RPMI7951 (cell line): ENCODE measurements at places on chromosomes 4 and X. TPM values are rescaled to one million over a fixed set of nuclear protein-coding genes. Genes with fewer than 3 reads are reported as not detected.

Gene REPS2
- 1.1 and 1.2 TPM in 2 replicates for total RNA-seq

Gene IQCM
- not detected in 2 replicates for total RNA-seq

Gene MAGEA12
- 91.4 and 93.6 TPM in 2 replicates for total RNA-seq

Gene RGN
- 0.10 TPM in 1 of 2 replicates, not detected in the other for total RNA-seq

Gene STARD8
- total RNA-seq: 10.2 and 11.6 TPM in 2 replicates

Gene CABS1
- total RNA-seq: not detected in 2 replicates

DNA sequence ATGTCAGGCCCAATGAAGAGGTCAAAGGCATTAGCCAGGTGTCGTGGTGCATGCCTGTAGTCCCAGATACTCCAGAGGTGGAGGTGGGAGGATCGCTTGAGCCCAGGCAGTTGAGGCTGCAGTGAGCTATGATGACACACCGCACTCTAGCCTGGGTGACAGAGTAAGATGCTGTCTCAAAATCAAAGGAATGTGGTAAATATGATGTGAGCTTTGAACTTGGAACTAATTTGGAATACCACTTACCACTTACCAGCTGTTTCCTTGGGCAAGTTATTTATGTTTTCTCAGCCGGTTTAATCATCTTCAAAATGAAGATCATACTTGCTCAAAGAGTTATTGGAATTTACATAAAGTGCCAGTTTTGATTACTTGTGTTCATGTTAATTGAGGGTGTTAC, 23.8 kb upstream of the SEPSECS start:
- DNase-seq: peak; percentile 5

GRCh38 chrX:69289046-69289792, 124.0 kb upstream of the PJA1 start:
- no peak for DNase-seq

DNA sequence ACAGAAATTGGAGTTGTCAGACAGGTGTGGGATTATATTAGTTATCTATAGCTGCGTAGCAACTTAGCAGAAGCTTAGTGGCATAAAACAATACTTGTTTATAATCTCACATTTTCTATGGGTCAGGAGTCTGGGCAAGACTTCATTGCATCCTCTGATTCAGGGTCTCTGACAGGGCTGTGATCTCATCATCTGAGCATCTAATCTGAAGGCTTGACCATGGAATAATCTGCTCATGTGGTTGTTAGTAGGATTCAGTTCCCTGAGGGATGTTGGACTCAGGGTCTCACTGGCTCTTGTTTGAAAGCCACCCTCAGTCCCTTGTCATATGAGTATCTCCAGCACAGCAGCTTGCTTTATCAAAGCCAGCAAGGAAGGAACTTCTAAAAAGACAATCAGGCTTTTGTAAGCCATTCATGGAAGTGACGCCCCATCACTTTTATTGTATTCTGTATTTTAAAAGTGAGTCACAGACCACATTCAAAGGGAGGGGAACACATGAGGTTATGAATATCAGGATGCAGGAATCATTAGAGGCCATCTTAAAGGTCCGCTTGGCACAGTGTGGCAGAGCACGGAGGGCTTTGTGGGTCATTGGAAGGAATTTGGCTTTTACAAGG, 37.2 kb upstream of the FAM9B start:
- peak; percentile 72 for DNase-seq

DNA sequence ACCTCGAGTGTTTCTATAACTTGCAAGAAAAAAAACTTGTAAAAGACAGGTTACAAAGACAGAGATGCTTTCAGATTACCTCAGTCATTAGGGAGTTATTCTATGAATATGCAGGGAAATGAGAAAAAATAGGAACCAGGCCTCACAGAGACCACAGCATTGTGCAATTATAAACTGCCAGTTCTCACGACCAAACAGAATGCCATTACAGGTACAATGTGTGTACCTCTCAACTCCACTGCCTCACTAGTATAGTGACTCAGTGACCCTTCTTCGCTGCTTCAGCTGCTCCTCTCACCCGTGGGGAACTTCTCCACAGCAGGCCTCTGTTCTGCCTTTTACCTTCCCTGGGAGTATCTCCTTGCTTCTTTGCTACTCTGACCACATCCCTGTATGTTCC, 2.3 kb upstream of the HTATSF1 start:
- DNase-seq: no peak

DNA sequence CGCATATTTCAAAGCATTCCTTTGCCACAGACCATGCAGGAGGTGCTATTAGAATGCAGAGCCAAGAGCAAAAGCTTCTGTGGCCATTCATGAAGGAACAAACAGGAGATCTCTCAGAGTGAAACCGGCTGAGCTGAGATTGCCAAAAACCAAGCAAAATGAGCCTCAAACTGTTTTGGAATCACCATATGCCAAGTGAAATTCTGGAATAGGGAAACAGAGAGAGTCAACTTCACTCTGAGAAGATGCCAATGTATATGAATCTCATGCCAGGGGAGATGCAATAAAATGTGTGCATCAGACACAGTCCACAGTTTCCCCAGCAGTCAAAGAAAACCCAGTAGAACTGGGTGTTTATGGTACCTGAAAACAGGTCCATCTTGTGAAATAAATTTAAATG, 42.3 kb downstream of the SRPX start:
- DNase-seq: no peak

DNA sequence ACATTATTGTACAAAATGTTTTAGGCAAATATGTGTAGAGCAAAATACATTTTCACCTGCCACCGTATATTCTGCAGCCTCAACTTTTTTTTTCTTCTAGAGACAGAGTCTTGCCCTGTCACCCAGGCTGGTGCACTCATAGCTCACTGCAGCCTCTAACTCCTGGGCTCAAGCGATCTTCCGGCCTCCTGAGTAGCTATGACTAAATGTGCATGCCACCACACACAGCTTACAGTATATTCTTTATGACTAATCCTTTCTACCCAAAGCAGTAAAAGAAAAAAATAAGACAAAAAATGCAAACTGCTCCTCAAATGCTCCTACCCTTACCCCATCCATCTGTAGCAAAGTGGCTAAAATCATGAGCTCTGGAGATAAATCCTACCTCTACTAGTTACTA, 426.3 kb downstream of the KCNIP4 start:
- no peak for DNase-seq

DNA sequence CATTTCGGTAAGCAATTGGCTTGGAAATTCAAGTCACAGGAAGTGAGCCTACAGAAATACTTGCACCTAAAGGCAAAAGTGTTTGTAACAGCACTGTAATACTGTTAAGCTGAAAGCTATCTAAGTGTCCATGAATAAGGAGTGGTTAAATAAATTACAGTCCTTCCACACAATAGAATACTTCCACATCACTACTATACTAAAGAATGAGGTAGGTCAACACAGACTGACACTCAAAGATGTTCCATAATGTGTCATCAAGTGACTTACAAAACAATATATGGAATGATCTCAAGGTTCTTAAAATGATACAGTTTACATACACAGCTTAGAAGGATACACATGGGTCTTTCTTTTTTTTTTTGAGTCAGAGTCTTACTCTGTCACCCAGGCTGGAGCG, 27.0 kb downstream of the SLC10A6 start:
- no peak for DNase-seq

- no peak for DNase-seq
These were observed 53.7 kb upstream of the NFKB1 start for GRCh38 chr4:102447413-102447812.

- peak; percentile 1 for DNase-seq
These were observed 74.2 kb downstream of the SMARCA5 start for GRCh38 chr4:143587703-143588102.

DNA sequence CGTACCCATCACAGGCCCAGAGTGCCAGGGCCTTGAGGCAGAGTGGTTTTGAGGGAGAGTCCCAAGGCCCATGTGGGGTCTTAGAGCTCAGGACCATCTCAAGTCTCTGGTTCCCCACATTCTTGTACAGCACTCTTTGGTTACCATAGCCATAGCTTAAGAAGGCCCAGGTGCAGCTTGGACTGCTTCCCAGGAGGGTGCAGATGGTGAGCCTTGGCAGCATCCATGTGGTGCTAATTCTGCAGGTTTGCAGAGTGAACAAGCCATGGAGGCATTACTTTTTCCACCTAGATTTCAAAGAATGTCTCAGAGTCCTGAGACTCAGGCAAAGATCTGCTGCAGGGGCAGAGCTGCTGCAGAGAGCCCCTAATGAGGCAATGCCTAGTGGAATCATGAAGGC, 171.7 kb downstream of the STK32B start:
- no peak for DNase-seq

DNA sequence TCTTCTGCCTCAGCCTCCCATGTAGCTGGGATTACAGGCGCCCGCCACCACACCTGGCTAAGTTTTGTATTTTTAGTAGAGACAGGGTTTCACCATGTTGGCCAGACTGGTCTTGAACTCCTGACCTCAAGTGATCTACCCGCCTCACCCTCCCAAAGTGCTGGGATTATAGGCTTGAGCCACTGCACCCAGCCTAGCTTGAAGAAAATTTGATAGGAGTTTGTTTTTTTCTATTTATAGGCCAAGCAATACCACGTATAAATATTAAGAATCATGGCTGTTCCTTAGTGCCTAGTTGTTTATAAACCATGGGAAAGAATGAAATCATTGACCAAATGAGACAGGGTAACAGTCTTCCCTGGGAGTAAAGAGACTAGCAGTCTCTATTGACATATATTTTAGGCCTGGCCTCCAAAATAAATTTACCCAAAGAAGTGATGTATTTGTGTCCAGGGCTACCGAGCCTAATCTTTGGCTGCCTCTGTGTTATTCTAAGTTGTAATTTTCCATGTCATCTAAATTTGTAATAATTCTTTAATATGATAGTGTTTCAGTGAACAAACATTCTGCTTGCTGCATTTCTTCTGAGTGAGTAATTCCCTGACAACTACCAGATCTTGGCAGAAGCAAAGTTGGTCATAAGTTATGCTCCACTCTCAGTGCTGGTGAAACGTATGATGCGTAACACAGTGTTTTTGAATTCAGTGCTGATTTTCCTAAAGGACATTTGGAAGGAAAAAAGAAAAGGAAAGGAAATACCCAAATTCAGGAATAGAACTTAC, 10.3 kb downstream of the PKD2 start:
- peak; percentile 86 for DNase-seq

DNA sequence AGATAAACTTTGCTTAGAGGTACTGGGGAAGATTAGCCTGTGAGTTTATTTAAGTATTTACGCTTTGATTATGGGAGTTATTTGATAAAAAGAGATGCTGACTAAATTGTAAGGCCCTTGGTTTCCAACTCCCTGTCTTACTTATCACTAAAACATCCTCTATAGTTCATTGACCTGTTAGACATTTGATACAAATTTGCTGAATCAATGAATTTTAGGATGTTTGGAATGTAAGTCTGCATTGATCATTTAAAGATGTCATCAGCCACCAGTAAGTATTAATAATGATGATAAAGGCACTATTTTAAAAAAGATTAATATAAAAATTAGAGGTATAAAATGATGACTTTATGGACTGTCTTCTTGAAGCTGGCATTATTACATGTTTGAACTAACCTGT, 340.6 kb downstream of the SPRY1 start:
- DNase-seq: no peak

GRCh38 chr4:82903737-82904136, 3.2 kb downstream of the THAP9 start:
- DNase-seq: no peak
